Osteocyte (in vitro differentiated cells): ENCODE measurements at places on chromosomes 16 and 17. TPM values are rescaled to one million over a fixed set of nuclear protein-coding genes. Genes with fewer than 3 reads are reported as not detected.

Gene AP1G1
- 72.7 and 73.0 TPM in 2 replicates for total RNA-seq

GRCh38 chr17:82105882-82106687, 8.0 kb upstream of the FASN start:
- no peak for DNase-seq

- DNase-seq, result no peak
These were observed 9.8 kb downstream of the SLC38A10 start for GRCh38 chr17:81285179-81285878.

Gene C16orf46
- 1.5 TPM in 1 of 2 replicates, not detected in the other for total RNA-seq

DNA sequence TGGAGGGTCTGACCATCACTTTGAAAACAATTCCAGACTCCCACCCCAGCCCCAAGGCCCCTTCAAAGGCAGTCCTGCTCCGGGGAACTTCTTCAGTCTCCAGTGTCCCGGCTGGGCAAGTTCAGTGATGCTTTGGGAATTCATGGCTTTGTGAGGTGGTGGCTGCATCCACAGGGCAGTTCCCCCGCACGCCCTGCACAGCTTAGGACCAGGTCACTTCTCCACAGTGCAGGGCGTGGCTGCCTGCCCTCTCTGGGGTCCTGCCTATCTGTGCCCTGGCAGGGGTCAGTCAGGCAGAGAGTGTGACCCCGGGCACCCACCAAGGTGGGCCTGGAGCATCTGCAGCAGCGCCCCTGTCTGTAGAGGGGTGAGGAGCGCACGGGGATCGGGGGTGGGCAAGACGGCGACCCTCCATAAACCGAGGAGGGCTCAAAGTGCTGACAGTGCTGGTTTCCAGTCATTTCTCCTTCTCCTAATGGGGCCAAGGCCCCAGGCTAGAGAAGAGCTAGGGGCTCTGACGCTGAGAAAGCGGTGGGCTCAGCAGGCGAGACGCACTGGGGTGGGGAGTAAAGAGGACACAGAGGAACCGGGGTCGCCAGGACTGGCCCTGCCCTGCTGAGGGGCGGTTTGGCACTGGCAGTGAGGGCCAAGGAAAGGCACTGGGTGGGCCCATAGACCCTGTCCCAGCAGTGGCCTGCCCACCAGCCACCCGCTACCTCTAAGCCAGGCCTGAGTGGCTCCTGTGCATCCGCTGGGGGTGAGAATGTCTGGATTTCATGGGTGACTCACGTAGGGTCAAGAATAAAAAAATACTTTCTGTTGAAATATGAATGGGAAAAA, 4.2 kb upstream of the ARHGAP27 start:
- DNase-seq, result no peak

DNA sequence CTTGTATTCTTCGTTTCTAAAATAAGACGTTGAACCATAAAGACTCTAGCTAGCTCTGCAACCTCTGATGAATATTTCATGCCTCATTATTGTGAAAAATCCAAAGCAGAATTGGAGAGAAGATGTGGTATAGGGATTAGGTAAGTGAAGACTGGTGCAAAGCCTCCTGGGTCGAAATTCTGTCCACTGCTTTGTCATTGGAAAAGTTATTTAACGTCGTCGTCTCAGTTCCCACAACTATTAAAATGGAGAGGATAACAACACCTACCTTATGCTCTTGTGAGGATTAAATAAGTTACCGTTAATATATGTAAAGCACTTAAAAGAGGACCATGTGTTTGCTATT, 1.4 kb upstream of the PRPSAP2 start:
- DNase-seq, result no peak

DNA sequence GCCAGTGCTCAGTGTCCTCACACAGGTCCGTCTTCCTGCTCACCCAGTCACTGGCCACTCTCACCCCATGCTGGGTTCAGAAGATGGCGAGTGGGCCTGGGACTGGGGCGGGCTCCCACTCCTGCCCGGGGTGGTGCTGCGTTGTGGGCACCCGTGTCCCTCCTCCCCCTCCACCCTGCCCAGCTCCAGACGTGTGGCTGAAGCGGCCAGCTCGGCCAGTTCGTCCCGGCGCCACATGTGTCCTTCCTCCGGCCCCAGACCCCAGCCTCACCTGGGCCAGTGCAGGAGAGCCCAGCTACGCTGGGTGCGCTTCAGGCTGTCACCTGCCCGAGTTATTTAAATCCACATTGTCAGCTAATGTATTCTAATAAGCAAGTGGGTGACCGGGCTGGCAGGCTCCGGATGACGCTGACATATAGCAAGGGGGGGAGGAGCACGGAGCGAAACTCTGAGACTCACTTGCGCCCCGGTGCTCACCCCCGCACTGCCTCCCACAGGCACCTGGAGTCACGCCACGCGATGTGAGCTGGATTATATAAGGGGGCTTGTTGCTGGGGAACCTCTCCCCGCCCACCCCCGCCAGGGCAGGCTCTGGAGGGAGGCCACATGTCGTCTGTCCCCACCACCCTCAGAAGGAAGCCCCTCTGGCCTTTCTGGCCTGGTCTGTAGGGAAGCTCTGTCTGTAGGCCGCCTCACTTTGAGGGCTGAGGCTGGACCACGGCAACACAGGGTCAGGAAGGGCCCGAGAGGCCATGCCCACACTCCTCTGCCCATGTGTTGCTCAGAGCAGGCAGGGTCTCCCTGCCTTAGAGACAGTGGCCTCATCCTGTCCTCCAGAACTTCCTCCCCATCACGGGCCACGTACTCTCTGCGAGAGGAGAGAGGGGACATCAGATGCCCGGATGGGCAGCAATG, 7.1 kb upstream of the BAIAP2 start:
- no peak for DNase-seq

DNA sequence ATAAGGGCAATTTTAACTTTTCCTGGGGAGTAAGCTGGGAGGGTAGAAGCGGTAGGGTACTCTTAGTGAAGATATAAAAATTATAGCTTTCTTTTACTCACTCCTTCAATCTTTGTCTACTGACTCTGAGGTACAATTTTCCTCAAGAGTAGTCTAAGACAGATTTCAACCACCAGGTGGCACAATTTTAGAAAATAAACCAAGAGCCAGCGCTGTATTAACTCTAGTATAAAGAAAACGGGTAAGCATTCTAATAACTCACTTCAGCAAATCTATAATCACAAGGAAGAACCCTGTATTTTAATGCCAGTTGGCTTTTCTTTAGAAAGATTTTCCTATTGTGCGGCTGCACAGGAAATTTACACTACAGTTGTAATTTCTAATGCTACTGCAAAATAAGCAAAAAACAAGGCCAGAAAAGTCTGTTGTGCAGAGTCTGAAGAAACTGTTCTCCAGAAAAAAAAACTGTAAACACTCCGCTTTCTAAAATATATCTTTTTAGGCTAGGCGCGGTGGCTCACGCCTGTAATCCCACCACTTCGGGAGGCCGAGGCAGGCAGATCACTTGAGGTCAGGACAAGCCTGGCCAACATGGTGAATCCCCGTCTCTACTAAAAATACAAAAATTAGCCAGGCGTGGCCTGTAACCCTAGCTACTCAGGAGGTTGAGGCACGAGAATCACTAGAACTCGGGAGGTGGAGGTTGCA, 1.9 kb downstream of the CMC2 start:
- DNase-seq, result no peak

DNA sequence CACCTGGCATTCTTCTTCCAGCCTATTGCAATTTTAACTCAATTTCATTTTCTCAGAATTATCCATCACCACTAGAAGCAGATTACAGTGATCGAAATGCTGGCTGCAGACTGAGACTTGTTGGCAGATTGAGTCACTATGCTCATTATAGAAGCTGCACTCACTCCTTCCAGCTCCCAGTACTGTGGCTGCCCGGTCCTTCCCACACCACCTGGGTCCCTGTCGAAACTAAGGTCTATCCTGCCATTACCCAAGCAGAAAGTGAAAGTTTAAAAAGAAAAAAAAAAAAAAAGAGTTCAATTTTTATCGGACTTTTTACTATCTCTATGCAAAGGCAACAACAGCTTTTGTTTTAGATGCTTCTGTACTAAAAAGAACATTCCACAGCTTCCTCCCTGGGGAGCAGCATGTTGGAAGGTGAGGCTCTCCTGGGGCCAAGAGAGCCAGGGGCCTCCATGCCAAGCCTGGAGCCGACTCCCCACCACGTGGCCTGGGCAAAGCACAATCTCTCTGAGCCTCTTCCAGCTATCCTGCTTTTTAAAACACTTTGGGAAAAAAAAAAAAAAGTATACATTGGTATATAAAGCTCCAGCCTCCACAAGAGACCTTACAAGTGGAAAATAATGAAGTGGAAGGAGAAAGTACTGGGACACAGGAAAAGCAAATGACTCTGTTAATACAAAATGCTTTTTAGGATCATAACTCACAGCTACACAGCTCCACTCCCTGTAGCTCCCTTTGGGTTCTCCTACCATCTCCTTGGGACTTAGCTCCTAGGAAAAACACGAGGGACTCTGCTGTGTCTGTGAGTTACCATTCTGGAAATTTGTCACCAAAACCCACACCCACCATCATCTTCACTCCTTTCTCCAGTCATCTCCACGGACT, 77.8 kb downstream of the USP31 start:
- no peak for DNase-seq

DNA sequence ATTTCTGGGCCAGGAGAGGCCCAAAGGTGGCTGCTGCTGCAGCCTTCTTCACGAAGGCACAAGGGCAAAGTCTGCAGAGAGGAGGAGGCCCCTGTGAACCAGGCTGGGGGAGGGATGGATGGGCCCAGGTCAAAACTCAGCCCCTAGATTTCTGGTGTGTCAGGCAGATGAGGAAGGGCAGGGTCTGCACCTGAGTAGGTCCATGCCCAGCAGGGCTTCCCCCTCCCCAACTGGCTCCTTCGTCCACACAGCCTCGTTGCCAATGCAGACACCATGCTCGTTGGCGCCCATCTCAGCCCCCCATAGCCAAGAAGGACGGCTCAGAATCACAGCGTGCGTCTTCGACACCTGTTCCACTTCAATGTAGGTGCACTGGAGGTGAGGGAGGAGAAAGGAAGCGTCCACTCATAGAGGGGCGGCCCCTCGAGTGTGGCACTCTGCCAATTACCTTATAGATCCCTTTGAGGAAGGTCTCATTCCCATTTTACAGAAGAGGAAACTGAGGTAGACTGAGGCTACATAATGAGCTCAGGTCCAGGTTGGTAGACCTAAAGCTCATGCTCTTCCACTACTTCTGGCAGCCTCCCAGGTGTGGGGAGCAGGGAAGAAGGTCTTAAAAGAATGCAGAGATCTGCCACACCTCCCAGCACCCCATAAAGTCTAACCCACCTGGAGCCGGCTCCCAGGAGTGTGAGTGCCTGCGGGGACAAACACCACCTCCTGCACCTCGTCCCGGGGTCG, 902 bp downstream of the SCRN2 start:
- no peak for DNase-seq

GRCh38 chr17:2517539-2517938, 5.9 kb upstream of the METTL16 start:
- no peak for DNase-seq

GRCh38 chr17:31415640-31416502, 24.4 kb downstream of the RAB11FIP4 start:
- no peak for DNase-seq

DNA sequence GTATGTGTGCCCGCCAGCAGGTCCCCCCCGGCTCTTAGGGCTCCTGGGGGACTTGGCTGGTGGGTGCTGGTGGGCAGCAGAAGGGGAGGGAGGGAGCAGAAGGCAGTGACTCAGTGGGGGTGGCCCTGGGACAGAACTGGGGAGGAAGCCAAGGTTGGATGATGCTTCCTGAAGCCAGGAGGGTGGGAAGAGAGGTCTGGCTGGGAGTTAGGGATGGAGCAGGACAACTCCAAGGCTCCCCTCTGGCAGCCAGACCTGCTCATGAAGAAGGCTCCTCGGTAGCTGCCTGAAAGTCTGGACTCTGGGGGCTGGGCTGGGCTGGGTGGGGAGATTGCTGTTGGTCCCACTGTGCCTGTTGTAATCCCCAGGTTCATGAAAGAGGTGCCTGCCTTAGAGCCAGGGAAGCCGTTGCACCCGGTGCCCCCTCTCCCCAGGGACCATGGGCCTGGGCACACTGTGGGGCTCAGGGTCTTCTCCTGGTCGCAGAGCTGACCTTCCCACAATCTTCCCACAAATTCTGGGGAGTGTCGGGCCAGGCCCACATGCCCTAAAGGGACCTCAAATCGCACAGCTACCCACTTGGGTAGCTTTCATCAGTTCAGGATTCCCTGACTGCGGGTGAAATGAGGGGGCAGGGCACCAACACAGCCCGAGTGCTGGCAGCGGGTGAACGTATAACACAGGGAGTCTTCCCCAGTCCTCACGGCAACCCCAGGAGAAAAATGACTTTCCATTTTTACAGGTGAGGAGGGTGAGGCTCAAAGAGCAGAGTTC, 1.1 kb upstream of the PLEKHG4 start:
- no peak for DNase-seq

- no peak for DNase-seq
These were observed at the start of gene CMTM2 for GRCh38 chr16:66578651-66579531. TSS of gene CMTM2 (plus strand) at chr16:66579463. CDS start at chr16:66579608, 145 bp downstream.

DNA sequence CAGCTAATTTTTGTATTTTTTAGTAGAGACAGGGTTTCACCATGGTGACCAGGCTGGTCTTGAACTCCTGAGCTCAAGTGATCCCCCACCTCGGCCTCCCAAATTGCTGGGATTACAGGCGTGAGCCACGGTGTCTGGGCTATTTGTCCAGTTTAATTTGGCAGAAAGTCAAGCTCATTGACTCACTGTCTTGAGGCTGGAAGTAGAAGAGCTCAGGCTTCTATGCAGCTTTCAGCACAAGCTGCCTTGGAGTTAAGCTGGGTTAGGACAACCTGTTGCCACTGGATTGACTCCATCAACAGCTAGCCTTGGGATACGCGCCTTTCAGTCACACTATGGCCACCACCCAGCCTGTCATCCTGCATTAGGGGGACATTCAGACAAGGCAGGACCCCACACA, 76.2 kb upstream of the DNAH17 start:
- DNase-seq, result no peak

Gene GRIN2C
- 0.10 and 0.13 TPM in 2 replicates for total RNA-seq
